ENCODE measurements at places on chromosomes 6 and 20.

GRCh38 chr20:45765980-45766379 lies 25.7 kb downstream of the WFDC3 start:
- DNase-seq = no peak

DNA sequence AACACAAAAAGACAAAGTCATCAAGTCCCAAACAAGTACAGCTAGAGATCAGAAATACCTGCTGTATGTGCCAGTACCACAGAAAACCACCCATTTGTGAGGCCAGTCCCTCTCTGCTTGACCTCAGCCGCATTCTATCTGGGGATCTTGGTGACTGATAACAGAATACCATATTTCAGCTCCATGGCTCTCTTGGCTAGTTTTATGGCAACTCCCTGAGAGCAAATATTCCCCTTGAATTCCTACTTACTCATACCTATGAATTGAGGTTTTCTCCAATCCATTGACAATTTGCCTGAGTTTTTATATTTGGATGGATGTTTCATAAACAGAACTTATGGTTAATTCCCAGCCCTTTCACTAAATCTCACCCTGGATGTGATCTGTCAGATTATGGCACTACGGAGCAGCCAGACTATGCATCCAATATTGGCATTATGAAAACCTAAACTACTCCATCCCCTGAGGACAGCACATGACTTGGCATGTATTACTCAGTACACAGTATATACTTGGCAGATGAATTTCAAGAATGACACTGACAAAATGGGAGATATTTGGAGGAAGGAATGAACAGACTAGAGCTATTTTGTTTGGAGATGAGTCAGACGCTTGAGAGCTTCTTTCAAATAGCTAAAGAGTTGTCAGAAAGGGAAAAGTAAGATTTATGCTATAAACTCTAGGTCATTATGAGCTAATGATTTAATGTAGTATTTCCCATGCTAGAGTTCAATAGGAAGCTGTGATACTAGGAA lies 95.7 kb downstream of the PRDM1 start:
- DNase-seq = peak; percentile 87

- no peak for DNase-seq
These were observed at the start of gene SLC23A2 for GRCh38 chr20:5001174-5002076. Gene SLC23A2, minus strand, starts transcription at chr20:5001510. Its CDS starts 68,948 bp downstream, at chr20:4932562.

GRCh38 chr6:170024940-170025339 lies 265.9 kb downstream of the DLL1 start:
- no peak for DNase-seq

DNA sequence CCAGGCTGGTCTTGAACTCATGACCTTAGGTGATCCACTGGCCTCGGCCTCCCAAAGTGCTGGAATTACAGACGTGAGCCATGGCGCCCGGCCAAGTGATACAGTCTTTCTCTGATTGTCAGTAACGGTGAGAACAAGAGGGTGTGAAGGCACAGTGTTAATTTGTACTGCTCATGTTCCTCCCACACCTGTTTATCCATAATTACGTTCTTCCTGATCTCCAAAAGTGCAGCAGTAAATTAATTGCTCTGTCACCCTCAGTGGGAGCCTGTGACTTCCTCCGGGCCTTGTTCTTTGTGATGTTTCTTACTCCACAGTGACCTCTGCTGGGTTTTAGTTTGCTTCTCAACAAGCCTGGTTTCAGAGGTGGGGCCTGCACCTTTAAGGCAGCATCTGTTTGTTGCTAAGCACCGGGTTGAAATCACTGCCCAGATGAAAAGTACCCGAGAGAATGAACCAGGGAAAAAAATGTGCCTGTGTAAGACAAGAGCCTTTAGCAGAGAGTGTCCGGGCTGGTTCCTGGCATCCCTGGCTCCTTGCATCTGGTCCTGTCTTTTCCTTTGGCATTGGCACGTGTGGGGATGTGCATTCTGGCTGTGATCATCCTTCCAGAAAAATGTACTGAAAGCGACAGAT lies 89.1 kb upstream of the CLDN20 start:
- peak; percentile 61 for DNase-seq

DNA sequence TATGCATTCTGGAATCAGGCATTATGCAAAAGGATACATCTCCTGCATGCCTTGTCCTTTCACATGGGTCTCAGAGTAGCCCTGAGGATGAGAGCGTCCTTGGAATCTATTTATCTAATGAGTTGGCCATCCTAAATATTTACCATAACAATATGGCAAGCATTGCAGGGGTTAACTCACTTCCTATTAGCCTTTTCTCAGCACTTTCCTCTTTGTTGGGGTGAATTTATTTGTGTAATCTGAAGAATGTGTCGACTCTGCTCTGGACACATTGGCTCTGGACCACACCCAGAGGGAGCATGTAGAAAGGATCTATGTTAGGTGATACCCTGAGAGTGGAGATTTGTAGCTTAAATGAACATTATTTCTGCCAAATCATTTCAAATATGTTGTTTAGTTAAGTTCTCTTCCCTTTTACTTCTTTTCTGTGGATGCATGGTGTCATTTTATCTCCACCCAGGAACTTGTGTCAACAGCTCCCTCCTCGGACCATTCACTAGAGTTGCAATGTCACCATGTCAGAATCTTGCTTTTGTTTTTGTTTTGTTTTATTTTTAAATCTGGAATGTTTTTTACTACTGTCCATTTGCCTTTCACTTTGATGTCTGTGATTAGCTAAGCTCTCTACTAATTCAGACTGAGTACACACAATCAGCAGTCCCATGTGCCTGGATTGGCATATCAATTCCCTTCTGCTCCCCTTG lies 757.0 kb upstream of the MMS22L start:
- DNase-seq = peak; percentile 7

GRCh38 chr20:59746155-59746554 lies 141.8 kb downstream of the PHACTR3 start:
- DNase-seq = no peak

DNA sequence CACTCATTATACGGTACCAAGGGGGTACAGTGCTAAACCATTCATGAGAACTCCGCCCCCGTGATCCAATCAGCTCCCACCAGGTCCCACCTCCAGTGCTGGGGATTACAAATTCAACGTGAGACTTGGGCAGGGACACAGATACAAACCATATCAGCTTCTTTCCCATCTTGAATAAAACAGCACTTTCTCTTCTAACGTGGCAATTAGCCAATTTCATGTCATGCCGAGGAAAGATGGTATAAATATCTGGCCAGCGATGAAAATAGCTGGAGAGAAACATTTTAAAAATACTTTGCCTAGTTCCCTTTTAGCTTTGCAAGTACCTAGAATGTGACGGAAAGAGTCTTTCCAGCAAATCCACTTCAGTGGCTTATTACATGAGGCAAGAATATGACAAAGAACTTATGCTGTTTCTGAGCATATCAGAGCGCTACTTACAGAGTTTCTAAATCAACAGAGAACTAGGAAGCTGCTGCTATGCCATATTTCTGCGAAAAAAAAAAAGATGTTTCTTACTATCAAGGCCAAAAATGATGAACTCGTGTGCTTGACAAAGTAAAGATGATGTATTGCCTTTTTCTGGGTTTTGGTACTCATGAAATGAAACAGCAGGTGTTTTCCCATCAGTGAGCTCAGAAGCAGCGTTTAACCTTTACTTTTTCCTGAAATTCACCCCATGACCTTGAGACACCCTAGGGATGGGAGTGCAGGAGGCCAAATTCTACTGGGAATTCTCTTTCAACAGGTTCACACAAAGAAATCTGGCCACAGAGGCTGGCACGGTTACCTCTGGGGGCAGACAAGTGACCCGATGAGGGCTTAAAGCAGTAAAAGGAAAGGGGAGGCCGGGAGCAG lies 37.9 kb downstream of the AGPAT4 start:
- no peak for DNase-seq

GRCh38 chr6:113786168-113786567 lies 71.0 kb upstream of the MARCKS start:
- DNase-seq = no peak

- DNase-seq = no peak
These were observed 40.2 kb downstream of the CENPW start for GRCh38 chr6:126380072-126380583.

DNA sequence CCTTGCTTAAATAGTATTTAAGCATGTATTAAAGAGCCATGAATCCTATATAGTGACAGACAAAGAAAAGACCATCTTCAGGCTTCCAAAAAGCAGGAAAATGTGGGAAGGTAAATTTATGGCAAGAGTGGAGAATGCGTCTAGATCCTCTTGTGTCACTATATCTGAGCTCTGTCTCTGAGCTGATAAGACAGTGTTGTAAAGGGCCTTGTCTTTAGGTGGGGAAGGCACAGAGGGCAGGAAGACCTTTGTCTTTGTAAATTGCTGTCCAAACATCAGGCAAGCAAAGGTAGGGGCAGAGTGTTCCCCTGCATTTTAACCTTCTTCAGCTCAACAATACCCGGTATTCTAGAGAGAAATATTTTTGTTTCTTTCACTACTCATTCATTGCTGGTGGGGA lies 33.9 kb upstream of the MBOAT1 start:
- no peak for DNase-seq

DNA sequence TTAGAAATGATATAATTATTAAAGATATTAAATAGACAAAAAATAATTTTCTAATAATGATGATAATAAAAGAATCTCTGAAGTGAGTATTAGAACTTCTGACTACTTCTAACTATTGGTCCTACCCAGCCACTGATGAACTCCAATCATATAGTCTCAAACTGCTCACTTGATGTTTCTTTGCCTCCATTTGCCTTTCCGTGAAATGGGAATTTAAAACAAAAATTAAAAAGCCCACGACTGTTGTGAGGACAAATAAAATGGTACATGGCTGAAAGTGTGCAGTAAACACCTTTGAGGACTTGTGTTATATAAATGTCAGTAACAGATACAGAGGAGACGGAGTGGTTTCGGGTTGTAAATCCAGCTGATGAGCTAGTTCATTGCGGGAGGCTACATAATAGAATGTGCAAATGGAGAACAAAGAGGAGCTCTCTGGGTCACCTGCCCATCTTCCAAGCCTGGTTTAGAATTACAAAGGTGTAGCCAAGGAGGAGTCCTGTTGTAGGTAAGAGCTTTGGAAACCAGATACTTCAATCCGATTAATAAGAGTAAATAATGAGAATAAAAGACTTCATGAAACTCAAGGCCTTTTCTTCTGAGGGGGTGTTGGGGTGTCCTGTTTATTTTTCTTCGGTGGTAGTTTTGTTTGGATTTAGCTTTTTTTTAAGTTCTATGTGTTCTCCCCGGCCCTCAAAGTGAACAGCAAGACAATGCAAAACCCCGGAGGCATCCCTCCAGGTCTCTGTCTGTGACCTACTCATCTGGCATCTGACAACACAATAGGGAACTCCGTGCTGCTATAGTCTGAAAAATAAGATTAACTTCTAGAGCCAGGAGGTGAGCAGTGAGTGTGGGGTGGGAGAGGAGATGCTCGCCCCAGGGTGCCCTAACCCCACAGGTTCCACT lies 4.4 kb upstream of the PXDC1 start:
- no peak for DNase-seq

- peak; percentile 86 for DNase-seq
These were observed 53.4 kb downstream of the TRAF3IP2 start for GRCh38 chr6:111552241-111552744.

- DNase-seq = no peak
These were observed 2.9 kb upstream of the AKAP12 start for GRCh38 chr6:151236668-151237401.

DNA sequence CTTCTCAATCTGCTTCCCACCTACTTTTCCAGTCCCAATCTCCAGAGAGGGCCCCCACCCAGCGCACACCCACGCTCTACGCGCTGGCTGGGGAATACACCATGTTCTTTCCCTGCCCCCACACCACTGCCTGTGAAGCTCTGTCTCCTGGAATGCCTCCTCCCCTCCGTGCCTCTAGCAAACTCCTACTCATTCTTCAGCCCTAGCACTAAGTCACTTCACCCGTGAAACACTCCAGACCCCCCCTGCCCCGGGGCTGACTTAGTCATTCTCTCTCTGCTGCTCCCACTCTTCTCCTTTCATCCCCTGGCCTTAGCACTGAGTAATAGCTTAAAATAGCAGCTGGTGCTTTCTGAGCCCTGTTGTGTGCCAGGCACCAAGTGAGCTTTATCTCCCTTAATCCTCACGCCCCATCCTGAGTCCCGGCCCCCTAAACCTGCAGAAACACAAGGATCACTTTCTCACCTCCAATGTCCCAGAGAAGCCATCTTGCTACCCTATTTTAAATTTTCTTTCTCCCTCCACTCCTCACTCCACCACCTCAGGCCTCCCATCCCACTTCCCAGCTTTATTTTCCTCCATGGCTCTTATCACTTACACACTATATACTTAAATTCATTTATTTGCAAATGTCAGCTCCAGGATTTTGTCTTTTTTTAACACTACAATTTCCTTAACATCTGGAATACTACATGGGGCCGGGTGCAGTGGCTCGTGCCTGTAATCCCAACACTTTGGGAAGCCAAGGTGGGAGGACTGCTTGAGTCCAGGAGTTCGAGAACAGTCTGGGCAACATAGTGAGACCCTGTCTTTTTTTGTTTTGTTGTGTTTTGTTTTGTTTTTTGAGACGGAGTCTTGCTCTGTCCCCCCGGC lies 6.3 kb upstream of the PARD6B start:
- peak; percentile 100 for DNase-seq

GRCh38 chr20:16175322-16175961 lies 397.8 kb downstream of the KIF16B start:
- no peak for DNase-seq

- DNase-seq = no peak
These were observed 28.5 kb upstream of the TMEM14A start for GRCh38 chr6:52642368-52642767.

DNA sequence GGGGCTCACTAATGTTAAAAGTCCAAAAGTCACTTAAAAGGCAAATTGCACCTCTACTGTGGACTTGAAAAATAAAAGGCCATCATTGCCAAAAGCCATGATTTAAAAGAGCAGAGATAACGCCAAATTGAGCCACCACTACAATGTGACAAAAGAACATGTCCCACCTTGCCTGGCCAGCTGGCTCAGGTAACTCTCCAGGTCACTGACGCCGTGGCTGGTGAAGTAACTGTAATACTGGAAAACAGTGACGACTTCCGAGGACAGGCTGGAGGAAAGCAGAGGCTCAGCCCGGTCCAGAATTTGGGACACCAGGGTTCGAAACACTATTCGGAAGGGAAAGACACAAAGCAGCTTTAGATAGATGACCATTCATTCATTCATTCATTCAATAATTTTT lies 29.3 kb upstream of the ARMH2 start:
- DNase-seq = no peak

DNA sequence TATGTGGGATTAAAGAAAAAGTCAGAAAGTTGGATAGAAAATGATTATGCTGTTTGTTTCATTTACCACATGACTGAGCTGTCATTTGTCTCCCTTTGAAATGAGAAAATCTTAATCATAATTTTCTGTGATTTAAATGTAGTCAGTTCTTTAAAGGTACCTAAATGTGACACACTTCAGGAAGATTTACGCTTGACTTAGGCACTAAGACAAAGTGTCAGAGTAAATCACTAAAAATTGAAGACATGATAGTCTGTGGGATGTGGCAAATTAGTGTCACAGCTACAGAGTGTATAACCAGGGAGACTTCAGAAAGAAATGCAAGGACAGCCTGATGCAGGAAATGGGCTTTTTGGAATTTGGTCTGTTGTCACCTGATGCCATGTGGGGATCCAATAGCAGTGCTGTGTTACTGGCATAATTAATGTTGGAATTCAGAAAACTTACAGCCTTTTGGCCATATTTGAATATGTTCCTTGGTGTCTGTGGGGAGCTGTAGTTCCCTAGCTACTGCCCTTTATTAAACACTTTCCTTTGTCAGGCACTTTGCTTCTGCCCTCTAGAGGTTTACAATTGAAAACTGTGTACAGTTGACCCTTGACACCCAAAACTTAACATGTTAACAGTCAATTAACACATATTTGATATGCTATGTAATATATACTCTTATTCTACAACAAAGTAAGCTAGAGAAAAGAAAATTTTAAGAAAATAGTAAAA lies 493.8 kb downstream of the UTRN start:
- DNase-seq = no peak

- DNase-seq = no peak
These were observed 63.4 kb downstream of the UBE2V1 start for GRCh38 chr20:50049442-50050026.

Data from NCI-H226 (cell line).